ENCODE measurements at places on chromosomes 16 and 17.
A peak's percentile ranks its signal among the peaks of the same experiment; 100 is the strongest.

- DNase-seq, result no peak
Observed at GRCh38 chr16:80113873-80114574, 426.8 kb upstream of the DYNLRB2 start.

- DNase-seq, result peak; percentile 79
Observed at GRCh38 chr16:54847207-54847606, 83.5 kb upstream of the IRX5 start.

DNA sequence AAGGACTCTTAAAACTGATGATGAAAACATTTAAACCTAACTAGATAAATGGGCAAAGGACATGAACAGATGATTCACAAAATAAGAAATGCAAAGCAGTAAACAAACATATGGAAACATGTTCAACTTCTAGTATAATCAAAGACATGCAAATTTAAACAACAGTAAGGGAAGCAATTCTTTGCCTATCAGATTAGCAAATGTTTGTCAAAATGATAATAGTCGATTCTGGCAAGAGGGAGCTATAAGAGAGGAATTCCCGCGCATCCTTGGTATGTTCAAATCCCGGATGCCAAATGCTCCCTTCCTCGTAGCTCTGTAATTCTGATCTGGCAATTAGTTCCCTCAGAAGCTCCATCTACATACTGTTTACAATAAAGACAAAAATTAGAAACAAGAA, 320.5 kb downstream of the PHKB start:
- no peak for DNase-seq

- DNase-seq, result no peak
Observed at GRCh38 chr17:74738051-74738996, 1.3 kb downstream of the RAB37 start.

DNA sequence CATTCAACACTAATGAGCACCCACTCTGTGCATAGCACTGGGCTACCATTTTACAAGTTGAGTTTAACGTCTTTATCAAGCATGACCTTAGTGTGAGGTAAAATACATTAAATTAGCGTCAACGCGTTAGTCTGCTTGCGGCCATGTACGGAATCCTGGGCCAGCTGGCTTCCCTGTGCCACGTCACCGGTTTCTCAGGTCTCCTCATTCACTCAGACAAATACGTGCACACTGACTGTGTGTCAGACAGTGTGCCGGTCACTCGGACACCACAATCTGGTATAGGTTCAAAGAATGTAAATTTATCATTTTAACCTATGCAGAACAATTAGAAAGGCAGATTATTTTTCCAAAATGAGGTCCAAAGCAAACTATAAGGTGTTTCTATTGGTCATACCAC, 21.4 kb upstream of the YWHAE start:
- no peak for DNase-seq

GRCh38 chr16:85568519-85568918, 44.6 kb upstream of the GSE1 start:
- DNase-seq, result no peak

DNA sequence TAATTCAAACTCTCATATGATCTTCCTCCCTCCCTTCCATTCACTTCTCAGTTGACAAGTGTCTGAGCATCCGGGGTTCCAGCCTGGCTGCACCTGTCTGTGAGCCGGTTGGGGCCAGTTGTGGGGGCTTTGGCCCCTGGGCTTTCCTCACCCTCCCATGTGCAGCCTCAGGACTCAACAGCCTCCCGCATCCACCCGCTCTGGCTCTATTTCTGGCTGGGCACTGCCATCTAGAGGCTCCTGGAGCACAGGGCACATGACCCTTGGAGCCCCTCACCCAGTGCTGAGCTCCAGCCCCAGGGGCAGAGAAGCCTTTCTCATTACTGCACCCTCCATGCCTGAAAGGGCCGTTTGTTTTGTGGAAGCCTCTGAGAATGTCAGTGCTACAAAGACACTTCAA, 43.3 kb downstream of the HAPSTR1 start:
- DNase-seq, result peak; percentile 22

DNA sequence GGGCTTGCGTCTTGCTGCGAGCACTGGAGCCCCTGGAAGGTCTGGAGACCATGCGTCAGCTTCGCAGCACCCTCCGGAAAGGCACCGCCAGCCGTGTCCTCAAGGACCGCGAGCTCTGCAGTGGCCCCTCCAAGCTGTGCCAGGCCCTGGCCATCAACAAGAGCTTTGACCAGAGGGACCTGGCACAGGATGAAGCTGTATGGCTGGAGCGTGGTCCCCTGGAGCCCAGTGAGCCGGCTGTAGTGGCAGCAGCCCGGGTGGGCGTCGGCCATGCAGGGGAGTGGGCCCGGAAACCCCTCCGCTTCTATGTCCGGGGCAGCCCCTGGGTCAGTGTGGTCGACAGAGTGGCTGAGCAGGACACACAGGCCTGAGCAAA, 7.4 kb downstream of the MPG start:
- no peak for DNase-seq

GRCh38 chr17:2084766-2085647, 30.1 kb downstream of the HIC1 start:
- no peak for DNase-seq

DNA sequence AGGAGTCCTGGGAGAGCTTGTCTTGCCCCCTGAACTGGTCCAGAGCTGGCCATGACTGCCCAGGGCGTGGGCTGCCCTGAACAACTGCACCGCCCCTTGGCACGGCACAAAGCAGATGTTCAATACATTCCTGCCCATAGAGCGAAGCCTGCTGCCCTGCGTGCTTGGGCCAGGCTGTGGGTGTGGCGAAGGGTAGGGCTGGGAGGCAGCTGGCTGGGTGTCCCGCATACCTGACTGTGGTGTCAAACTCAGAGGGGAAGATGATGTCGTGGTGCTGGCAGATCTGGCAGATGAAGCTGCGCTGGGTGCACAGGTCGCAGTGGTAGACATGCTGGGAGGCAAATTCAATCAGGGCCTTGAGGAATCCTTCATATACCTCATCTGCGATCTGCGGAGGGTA, 124.2 kb upstream of the SMURF2 start:
- DNase-seq, result no peak

GRCh38 chr17:68351395-68351794, 60.1 kb downstream of the ARSG start:
- DNase-seq, result no peak

DNA sequence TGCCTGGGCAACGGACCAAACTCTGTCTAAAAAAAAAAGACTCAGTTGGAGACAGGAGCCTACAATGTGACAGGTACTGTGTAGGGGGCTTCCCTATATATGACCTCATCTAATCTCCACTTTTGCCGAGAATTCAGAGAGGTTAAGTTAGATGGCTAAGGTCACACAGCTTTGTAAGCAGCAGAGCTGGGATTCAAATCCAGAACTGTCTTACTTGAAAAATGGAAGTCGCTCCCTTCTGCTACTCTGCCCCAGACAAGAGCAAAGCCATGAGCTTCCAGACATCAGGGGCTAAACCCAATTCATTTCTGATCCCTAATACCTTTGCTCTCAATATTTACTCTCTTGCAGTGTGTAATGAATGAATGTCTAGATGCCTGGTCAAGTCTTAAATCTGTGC, 41.5 kb upstream of the ABCC12 start:
- DNase-seq, result peak; percentile 90

DNA sequence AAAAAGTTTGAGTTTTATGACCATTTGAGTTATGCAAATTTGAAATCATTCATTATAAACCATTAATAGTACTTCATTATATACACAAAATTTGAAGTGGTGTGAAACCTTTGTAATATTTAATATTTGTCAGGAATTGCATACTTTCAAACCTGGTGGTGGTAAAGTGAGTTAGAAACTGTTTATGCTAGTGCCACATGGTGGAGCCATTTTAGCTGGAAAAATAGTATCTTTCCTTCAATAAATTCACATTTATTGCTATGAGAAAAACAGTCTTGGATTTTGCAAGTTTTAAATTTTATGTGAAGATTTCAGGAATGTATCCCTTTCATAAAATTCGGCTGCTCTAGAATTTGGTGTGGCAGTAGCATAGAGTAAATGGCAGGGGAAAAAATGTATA, 7.3 kb upstream of the BLMH start:
- no peak for DNase-seq
